ENCODE measurements at places on chromosomes 11 and 22.

- no peak for DNase-seq
These were observed 8.7 kb upstream of the KCNA4 start for GRCh38 chr11:30025396-30026139.

DNA sequence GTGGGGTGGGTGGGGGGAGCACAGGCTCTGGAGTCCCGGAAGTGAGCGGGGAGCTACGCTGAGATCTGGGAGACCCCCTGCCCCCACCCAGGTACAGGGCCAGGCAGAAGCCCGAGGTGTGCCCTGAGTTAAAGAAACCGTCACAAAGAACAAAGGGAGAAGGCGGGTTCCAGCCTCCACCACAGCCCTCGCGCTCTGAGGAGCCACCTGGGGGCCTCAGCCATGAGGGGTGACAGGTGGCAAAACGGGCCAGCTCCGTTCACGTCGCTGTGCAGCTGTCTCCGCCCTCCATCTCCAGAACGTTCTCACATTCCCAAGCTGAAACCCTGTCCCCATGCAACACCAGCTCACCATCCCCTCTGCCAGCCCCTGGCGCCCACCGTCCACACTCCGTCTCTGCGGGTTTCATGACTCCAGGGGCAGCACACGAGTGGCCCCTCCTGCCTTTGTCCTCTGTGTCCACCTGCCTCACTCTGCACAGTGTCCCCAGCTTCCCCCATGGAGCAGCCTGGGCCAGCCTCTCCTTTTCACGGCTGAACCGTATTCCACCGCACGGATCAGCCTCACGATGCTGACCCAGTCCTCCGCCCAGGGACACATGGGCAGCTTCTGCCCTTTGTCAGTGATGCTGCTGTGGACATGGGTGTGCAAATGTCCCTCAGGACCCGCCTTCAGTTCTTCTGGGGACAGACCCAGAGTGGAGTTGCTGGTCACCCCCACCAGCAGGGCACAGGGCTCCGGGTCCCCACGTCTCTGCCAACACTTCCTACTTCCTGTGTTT, 1.7 kb upstream of the MUC5B start:
- no peak for DNase-seq

DNA sequence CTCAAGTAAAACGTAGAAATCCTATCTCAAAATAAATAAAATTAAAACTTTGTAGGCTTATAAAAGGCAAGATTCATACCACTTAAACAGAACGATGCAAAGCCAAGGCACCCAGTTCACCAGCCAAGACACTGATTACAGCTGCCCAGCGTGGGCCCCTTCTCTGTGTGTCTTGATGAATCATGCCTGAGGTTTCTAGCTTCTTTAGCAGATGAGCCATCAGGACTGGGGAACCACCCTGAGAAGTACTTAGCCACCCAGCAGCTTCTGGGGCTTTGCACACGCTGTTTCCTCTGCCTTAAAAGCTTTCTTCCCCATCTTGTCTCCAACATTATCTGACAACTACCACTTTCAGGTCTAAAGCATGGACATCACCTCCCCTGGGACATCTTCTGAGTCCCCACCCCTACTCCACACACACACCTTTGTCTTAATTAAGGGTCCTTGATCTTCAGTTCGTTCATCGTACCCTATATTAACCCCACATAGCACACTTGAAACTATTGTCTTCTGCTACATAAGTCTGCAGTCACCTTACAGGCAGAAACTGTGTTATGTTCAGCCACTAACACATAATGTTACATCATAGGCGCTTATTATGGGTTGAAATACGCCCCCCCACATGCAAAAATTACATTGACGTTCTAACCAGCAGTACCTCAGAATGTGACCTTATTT, 8.7 kb upstream of the LAYN start:
- peak; percentile 60 for DNase-seq

DNA sequence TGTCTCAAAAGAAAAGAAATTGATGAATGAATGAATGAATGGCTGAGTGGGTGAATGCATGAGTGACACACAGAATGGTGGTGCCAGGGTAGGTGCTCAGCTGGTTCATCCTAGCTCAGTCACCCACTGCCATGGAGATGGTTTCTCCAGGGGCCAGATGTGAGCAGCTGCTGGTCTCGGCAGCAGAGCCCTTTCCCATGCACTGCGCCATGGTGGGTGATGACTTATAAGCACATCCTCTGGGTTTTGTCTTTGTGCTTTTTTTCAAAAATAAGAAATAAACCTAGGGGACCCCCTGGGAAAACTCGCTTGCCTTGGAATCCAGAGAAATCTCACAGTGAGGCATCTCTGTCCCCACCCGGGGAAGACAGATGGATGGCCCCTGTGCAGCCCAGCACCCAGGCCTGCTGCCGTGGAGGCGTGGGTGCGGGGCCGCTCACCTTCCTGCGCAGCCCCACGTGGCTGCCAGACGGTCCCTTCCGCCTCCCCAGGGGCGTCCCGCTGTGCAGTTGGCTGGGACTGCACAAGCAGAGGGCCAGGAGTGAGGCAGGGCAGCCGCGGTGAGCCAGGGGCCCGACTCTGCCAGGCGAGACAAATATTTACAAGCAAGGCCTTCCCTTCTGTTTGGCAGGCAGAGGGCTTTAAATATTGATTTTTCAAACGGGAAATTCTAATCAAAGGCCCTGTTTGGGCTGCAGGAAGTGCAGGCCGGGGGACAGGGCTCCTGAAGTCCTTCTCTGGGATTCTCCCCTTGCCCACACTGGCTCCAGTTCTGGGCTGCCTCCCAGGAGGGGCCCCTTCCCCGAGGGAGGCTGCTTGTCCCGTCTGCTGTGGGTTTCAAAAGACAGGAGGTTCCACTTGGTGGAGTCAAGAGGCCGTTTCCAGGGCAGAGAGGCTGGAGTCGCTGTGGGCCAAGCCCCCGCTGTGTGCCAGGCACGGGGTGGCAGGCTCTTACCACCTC, 24.3 kb downstream of the MPPED1 start:
- DNase-seq, result no peak

GRCh38 chr11:86383041-86383955, 8.6 kb downstream of the CCDC81 start:
- no peak for DNase-seq

GRCh38 chr11:15874704-15875103, 481.6 kb downstream of the SOX6 start:
- DNase-seq, result no peak

- DNase-seq, result no peak
These were observed 653.5 kb downstream of the FAM181B start for GRCh38 chr11:82080160-82080559.

DNA sequence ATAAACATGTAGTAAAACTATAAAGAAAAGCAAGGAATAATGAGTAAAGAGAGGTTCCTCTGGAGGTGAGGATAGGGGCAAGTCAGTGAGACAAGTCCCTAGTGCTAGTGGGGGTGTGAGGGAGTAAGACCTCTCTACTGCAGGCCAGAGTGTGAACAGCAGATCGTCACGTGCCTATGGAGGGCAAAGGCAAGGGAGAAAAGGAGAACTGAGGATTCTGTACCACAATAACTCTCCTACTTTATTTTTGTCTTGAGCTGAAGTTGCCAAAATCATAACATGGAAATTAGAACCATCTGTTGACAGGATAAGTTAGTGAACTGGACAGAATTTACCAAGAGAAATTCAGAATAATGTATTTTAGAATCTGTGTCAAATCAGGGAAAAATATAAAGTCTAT, 77.6 kb downstream of the ENTHD1 start:
- no peak for DNase-seq

GRCh38 chr11:87290304-87290922, 252.7 kb downstream of the TMEM135 start:
- DNase-seq, result no peak

DNA sequence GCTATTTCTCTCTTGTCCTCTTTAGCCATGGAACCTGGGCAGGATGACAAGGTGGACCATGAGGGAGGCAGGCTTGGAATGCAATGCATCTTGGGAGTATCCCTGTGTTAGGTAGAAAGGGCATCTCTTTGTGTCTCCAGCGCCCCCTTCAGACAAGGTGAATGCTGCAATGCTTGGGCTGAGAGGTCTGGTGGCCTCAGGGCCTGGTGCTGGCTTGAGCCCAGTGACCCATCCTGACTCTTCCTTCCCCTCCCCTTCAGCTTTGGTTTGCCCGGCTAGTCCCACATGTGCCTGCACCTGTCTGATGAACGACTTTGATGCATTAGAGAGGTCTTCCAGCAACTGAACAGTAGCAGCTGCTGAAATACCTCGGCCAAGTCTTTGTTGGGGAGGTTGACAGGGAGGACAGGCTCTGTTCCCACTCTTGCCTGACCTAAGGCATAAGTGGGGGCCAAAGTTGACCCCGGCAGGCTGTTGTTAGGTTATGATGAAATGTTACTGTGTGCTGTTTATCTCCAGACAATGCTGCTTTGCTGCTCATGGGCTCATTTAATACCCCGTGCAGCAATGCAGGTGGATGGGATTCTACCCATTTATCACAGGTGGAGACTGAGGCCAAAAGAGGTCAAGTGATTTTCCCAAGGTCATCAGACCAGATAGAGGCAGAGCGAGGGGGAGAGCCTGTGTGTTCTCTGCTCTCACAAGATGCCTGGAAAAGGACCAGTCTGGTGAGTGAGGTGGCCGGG, 22.5 kb downstream of the MYO18B start:
- DNase-seq, result no peak

DNA sequence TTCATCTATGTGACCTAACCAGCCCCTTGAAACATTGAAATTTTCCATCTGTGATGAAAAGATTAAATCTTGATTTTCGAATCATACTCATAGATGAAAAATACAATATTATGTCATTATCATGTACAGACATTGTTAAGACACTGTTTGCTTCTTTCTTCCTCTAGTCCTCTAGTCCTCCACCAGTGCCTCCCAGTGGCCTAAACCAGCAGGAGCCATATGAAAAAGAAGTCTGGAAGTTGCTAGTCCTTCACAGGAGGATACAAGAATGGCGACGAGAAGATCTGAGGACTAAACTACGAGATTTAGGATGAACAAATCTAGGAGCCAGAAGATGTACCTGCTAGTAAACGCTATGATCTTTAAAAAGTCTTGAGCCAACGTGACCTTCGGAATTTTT, 134.1 kb downstream of the SLC17A6 start:
- DNase-seq, result no peak

- no peak for DNase-seq
These were observed 42.0 kb downstream of the OR4D9 start for GRCh38 chr11:59553323-59553722.

GRCh38 chr11:23078289-23078971, 218.2 kb upstream of the CCDC179 start:
- no peak for DNase-seq

- no peak for DNase-seq
These were observed 12.7 kb upstream of the FXYD2 start for GRCh38 chr11:117837070-117837776.

- DNase-seq, result no peak
These were observed 29.3 kb downstream of the ZBTB16 start for GRCh38 chr11:114088836-114089235.

DNA sequence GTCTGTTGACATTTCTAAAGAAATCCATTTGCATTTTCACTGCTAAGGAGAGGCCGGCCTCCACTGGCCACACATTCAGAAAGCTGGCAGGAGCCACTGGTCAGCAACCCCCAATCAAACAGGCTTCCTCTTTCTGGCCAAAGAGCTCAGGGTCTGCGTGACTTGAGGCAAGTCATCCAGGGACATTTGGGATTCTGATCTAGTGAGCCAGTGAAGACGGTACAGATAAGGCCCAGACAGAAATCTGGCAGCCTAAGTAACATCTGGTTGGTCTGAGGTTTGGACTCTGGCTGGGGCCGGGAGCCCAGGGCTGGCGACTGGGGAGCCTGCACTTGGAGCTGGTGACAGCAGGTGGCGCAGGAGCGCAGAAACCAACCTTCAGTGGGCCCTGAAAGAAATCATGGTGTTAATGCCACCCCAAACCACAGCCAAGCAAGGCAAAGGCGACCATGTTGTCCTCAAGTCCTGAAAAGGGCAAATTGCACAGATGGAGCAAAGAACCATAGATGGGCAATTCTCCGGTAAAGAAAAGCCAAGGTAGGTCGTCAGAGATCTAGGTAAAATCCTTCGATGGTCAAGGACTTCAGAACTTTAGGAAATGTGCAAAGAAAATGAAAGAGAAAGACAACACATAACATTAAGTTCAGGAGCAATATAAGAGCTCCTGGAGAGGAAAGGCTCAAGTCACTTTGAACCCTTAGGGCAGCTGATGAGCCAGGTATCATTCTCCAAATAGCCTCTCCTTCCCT, 99.4 kb upstream of the BLID start:
- peak; percentile 53 for DNase-seq

DNA sequence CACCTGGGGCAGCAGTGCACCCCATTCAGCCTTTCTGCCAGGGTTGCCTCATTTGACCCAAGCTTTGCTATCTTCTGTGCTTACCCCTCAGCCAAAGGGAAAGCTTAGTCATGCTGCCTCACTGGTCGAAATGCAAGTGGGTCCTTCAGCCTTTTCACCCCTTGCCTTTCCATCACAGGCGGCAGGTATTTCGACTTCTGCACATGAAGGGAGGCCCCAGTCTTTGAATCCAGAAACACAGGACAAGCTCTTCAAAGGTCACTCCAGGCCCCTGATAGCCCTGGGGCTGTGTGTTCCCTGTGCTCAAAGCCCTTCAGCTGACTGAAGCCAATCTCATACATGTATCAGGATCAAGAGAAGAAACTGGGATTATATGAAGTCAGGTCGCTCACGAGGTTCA, 129.7 kb downstream of the SNX19 start:
- DNase-seq, result no peak

GRCh38 chr22:41838842-41839618, 6.1 kb downstream of the SREBF2 start:
- no peak for DNase-seq

GRCh38 chr11:101034076-101034475, 95.5 kb downstream of the PGR start:
- no peak for DNase-seq

Measured in stimulated activated effector memory CD8-positive, alpha-beta T cell treated with anti-CD3 and anti-CD28 coated beads, Interleukin-12 subunit alpha, Interleukin-12 subunit beta, amount 100 ng/mL, for 72 hours (primary cell).